ENCODE measurements at places on chromosomes 3 and 15. TPM values are rescaled to one million over a fixed set of nuclear protein-coding genes. Genes with fewer than 3 reads are reported as not detected.

DNA sequence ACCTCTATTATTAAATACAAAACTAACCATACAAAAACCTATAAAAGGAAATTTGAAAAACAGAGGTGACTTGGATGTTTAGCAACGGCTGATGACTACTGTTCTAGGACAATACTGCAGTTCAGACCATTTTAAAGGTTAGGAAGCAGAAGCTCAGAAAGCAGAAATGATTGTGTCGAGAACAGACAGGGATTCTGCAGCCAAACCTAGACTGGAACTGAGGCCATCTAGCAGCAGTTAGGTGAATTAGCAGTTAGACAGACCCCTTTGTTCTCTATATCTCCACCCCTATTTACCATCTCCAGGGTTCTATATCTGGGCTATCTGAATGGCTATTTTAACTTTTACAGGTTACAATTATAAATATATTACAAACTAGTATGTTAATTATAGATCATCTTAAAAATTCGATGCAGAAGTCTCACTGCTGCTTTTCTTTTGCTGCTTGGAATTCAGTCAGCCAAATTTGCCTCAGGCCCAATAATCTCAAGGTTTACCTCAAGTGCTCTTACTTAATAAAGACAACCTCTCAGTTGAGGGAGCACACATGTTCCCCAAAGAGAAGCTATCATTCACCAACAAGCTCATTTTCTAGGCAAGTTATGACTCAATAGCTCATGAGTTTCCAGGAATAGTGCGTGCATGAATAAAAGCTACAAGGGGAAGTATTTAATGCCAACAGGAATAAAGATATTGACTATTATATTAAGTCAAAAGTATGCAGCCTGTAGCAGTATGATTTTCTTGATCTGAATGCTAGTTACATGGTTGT, 9.3 kb upstream of the IL1RAP start:
- no peak for DNase-seq

Gene DLL4
- 9.8 TPM for polyA plus RNA-seq

Gene GOLGA8S
- polyA plus RNA-seq = 0.79 TPM

DNA sequence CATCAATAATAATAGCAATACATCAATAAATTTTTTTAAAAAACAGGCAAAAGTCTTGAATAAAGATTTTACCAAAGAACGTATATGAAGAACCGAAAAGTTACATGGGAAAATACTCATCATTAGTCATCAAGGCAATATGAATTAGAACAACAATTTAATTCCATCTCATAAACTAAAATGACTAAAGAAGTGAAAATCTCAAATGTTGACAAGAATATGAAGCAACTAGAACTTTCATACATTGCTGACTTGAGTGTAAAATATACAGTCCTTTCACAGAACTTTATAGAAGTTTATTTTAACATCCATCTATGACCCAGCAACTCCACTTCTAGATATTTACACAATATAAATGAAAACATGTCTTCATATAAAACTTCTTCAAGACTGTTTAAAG, 35.3 kb upstream of the ABHD10 start:
- DNase-seq = no peak

Gene TRAT1
- 0.21 TPM for polyA plus RNA-seq

Gene MAGI1
- 28.9 TPM for polyA plus RNA-seq

All from right renal pelvis (tissue), 4 donors.